ENCODE measurements at places on chromosomes 7 and 10.

DNA sequence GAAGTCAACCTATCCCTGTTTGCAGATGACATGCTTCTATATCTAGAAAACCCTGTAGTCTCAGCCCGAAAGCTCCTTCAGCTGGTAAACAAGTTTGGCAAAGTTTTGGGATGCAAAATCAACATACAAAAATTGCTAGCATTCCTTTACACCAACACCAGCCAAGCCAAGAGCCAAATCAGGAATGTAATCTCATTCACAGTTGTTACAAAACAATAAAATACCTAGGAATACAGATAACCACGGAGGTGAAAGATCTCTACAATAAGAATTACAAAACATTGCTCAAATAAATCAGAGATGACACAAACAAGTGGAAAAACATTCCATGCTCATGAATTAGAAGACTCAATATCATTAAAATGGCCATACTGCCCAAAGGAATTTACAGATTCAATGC lies 50.4 kb upstream of the ZNF365 start:
- no peak for DNase-seq

DNA sequence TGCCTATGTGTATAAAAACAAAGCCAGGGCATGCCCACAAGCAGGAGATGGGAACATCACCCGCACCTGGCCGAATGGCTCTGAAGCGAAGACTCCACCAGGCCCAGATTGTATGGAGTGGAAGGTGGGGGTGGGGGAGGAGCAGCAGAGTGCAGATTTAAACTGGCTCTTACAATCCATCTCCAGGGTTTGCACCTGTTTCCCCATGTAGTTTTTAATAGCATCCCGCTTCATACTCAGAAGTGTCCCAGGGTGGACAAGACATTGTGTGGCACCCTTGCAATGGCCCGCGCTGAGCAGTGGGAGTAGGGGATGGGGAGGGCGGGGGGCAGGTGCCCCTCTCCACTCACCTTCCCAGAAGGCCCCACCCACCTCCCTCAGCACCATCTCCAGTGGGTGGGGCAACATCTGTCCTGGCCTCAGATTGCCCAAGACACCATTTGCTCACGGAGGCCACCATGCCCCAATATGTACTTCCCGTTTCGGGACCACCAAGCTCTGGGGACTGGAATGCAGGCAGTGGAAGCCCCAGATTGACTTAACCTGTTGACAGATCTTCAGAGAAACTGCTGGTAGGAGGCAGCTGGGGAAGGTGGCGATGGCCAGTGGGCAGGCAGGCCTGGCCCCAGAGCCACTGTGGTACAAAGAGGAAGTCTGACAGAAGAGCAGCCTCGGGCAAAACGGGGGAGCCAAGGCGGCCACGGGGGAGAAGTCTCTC lies 23.0 kb downstream of the VSIR start:
- DNase-seq, result no peak

GRCh38 chr7:20340839-20341238 lies 10.1 kb downstream of the ITGB8 start:
- no peak for DNase-seq

DNA sequence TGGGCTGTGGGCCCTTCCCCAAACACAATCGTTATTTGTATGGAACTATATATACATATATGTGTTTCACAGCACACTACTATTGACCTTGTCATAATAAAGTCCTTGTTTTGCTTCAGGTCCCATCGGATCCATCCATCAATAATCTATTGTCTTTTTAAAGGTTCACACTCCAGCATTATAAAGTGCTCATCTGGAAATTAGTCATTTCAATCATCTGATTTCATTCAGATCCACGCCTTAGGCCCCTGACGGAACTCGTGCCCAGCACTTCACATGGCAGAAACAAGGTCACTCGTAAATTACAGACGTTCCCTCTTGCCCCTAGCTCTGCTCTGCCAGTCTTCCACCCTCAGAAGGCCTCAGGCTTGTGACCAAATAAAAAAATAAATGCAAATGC lies 133.1 kb upstream of the PPP2R2D start:
- DNase-seq, result no peak

GRCh38 chr7:22356010-22356691 lies 803 bp downstream of the RAPGEF5 start:
- no peak for DNase-seq

- no peak for DNase-seq
Observed at GRCh38 chr10:115727129-115727528, 545.9 kb downstream of the GFRA1 start.

GRCh38 chr10:129140921-129141885 lies 325.8 kb upstream of the MGMT start:
- DNase-seq, result no peak

DNA sequence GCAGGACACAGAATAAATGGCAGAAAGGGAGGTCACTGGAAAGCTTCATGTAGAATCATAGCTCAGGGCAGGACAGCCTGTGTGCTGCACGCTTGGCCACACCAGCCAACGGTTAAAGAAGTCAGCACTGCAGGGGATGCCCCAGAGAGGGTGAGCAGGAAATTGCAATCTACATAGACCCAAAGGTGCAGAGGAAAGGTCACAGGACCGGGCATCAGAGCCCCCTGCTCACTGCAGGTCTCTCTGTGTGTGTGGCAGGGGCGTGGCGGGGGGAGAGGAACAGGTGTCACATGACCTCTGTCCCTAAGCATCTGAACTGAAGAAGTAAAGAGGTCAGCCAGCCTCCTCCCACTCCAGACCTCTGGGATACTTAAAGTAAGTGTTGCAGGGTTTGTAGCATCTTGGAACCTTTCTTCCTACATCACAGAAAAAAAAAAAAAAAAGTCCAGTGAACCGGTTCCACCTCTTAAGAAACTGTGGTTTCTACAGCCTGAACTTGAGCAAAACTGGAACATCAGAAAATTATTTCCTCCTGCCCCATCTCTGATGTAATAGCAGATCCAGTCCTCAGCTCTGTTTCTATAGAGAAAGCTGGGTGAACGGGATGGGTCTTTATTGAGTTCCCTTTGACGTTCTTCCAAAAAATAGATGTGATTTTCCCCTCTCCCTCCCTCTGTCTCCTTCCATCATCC lies 64.3 kb downstream of the RGS10 start:
- DNase-seq, result no peak

DNA sequence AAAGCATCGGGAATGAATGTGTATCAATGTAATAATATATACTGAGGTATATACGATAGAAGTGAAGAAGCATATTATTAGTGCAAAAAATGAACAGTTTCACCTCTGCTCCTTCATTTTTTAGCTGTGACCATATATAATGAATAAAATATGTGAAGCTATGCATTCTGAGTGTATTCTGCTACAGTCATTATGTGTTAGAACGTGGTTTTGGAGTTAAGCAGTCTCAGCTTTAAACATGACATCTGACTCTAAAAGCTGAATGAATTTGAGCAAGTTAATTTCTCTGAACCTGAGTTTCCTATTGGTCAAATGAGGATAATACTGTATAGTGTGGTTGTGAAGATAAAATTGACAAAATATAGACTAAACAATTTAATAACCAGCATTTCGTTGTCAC lies 358.1 kb downstream of the SUGCT start:
- DNase-seq, result no peak

GRCh38 chr7:75988568-75989499 lies 5.6 kb downstream of the TMEM120A start:
- no peak for DNase-seq

GRCh38 chr7:66542528-66543269 lies 86.0 kb upstream of the KCTD7 start:
- DNase-seq, result no peak

DNA sequence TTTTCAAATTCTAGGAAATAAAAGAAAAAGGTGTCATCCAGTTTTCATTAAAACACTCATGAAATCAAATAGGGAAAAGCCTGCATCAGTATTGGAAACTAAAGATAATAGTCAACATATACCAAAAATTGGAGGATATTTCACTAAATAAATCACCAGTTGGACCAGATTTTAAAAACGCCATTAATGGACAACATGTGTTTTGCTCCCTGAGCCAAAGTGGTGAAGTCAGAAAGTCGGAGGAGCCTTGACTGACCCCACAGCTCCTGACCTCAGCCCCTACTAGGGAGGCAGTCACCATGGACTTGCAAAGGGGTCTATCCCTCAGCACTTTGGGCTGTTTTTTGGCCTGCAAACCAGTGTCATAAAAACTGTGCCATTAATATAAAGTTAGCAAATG lies 98.3 kb upstream of the SEC61G start:
- DNase-seq, result no peak

- no peak for DNase-seq
Observed at GRCh38 chr7:81180573-81180972, 261.7 kb upstream of the SEMA3C start.

GRCh38 chr7:156002362-156003066 lies 190.3 kb upstream of the SHH start:
- no peak for DNase-seq

DNA sequence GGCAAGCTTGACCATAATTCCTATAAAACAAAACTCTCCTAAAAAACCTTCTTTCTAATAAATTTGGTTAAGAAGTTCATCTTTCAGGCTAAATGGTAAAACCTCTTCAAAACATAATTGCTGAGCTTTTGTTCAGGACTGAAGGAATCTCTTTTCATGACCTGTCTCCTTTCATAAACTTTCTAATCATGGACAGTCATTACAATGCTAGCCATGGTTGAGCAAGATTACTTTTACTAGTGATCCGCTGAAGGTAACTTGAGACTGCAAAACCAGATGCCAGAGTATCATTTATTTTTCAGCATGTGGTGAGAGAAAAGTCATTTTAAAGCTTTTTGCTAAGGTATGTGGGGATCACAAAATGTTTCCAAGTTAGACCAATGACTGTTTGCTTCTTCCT lies 186.4 kb upstream of the RHOBTB1 start:
- DNase-seq, result no peak

DNA sequence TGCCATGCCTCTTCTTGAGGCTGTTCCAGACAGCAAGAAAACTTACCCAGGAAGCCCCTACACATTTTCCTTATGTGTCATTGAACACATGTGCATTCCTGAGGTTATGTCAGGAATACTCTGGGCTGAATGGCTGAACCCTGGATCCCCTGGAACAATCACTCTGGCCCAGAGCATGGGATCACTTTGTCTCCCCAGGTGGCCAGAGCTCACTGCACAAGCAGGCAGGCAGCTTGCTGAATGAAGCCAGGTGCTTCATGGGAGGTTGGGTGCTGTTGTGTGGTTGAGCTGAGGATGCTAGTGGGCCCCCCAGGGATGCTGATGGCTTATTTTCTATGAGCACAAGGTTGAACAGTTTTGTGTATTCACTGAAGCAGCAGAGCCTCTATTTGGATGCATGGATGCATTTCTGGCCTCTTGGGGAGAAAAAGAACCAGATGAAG lies 54.7 kb upstream of the NPTX2 start:
- DNase-seq, result no peak

GRCh38 chr7:110839866-110840265 lies 251.1 kb upstream of the LRRN3 start:
- DNase-seq, result peak; percentile 26

DNA sequence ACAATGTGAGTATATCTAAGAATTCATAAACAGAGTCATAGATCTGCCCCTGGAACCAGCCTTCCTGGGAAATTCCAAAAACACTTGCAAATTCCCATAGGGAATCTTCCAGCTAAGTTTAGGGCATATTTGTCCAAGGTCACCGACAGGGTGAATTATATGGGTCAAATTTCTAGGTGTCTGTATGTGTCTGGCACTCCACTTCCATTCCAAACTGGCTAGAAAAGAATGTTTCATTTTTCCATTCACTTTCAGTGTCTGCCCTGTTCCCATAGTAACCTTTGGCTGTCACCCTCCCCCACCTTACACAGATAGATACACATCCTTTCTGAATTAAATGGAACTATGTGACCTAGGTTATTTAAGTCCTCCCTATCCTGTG lies 230.9 kb downstream of the CREB5 start:
- no peak for DNase-seq

- no peak for DNase-seq
Observed at GRCh38 chr7:86949052-86949778, 110.2 kb downstream of the ELAPOR2 start.

DNA sequence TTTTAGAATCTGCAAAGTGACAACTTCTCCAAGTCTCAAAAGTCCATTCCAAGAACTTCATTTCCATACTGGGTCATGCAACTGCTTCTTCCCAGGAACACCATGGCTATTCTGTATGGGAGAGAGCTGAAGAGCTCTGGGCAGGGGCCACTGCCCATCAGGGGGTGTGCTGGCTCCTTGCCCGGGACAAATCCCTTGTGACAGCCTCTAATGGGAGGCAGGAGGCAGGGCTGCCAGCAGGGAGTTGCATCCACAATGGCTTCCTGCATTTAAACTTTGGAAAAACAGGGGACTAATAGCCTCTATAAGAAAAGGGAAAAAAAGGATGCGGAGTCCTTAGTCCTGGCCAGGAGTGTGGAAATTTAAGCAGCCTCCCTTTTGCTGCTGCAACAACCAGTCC lies 18.4 kb upstream of the FRMD4A start:
- DNase-seq, result no peak

- no peak for DNase-seq
Observed at GRCh38 chr7:1432411-1433082, 26.7 kb downstream of the MICALL2 start.

GRCh38 chr7:101740981-101741725 lies 76.3 kb upstream of the CUX1 start:
- DNase-seq, result no peak

DNA sequence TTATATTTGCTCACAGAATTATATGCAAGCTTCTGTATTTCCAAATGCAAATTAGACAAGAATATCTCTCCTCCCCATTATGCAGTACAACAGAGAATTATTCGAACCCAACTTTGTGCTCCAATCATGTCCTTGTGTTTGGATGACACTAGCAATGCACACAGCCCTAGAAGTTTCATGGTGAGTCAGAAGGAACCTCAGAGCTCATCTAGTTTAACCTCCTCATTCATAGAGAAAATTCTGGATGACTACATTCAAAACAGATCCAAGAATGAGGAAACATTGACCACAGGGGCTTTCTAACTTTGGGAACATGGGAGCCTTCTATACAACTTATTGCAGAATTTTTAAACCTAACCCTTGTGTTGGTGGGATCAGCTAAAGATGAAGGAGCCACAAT lies 12.8 kb upstream of the ARID5B start:
- no peak for DNase-seq

GRCh38 chr7:30114536-30115238 lies 20.1 kb upstream of the MTURN start:
- no peak for DNase-seq

- DNase-seq, result no peak
Observed at GRCh38 chr10:31098046-31098445, 66.4 kb upstream of the ZNF438 start.

DNA sequence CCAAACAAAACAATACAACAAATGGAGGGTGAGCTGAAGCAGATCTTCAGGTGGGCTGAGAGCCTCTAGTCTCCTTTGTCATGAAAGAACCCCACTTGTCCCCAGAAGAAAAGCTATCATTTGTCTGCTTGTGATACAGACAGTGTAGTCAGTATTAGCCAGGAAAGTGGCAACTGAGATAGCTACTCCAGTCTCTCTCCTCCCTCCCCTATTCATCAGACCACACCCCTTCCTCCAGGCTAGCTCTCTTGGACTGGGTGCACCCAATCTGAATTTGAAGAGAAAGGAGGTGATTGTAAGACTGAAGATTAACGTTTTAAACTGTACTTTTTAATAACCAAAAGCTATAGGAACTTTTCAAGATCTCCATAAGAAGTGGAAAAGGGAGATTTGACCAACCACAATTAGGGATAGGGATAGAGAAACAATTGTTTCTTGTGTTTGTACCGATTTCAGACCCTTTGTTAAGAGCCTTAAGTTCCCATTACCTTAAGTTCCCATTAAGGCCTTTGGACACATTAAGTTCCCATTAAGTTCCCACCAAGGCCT lies 14.1 kb downstream of the BMPR1A start:
- no peak for DNase-seq

All from left hindlimb (tissue), 1 donor.